ENCODE measurements at places on chromosomes 6 and 20.

GRCh38 chr6:169190144-169190584 lies 63.5 kb downstream of the THBS2 start:
- no peak for DNase-seq

DNA sequence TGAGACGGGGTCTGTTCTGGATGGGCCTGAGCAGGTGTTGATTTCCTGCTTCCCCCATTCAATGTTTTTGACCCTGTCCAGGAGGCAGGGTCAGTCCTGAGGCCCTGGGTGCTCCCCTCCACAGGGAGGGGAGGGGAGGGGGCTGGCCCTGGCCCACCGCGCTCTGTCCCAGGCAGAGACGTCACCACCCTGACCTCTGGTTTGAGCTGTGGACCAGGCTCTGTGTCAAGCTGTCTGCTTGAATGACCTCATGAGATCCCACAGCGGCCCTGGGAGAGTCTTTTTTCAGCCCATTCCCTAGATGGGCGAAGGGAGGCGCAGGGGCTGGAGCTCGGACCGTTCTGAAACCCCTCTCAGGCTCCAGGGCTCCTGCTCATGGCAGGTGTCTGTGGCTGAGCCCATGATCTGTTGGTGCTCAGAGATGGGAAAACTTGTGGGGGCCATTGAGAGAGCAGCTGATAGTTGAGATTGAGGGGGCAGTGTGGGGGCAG lies 8.9 kb upstream of the LKAAEAR1 start:
- no peak for DNase-seq

- DNase-seq: no peak
Observed at GRCh38 chr6:142685852-142686506, 259.0 kb downstream of the HIVEP2 start.

DNA sequence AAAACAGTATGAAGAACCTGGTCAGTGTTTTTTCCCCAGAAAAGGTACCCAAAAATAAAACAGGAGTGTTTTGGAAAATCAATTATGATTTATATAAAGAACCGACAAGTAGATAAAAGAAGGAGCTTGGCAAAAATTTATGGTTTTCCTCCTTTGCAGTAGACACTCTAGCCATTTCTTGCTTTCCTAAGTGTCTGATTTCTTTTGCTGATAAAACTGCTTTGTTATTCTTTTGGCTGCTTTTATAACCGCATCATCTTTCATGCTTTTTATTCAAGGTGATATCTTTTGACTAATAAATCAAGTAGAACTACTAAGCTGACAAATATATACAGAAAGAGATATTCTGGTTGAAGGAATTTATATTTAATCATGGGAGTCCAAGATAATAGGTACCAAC lies 16.6 kb downstream of the ATG5 start:
- no peak for DNase-seq

GRCh38 chr6:141403103-141403502 lies 729.6 kb upstream of the GJE1 start:
- no peak for DNase-seq

DNA sequence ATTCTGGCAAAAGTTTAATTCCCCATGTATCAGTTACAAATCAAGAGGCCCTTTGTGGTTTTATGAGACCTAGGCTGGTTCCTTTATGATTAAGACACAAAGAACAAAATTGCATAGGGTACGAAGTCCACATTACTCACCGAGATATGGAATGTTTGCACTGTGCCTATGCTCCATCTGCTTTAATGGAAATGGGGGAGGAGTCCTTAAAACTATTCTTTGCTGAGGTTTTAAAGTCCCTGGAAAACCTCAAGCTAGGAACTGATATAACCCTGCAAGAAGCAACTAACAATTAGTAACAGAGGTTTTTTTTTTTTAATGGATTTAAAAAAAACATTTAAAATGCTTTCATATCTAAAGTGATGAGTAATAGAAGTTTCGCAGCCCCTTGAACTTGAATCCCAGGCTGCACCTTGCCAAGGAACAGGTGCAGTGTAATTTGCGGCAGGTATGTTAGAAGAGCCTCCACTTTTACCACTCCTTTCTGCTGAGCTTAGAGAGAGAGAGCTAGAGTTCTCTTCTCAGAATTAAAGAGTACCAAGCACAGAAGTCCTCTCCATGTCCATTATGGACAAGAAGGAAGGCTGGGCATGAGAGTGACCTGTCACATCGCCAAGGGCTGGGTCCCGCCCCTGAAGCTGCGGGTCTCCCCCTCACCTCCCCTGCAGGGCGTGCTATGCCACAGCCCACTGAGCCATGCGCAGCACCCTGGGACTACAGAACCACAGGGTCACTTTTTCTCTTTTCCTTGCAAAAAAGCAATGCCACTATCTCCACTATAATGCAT lies 2.3 kb downstream of the SERPINB1 start:
- no peak for DNase-seq

DNA sequence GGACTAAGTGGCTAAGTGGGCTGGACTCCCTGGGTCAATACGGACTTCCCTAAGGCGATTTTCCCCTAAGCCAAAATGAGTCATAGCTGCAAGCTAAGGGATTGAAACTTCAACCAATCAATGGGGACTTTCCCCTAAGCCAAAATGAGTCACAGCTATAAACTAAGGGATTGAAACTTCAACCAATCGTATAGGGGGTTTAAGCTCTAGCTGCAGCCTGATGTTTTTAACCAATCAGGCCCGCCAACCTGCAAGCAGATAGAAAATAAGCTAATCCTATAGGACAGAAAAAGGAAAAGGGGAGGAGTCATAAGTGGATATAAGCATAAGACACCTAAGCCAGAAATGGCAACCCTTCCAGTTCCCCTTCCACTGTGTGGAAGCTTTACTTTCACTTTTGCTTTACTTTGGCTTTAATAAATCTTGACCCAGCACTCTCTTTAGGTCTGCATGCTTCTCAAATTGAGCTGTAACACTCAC lies 655.0 kb upstream of the HS3ST5 start:
- no peak for DNase-seq

GRCh38 chr20:33475381-33476152 lies 14.3 kb upstream of the CBFA2T2 start:
- no peak for DNase-seq

DNA sequence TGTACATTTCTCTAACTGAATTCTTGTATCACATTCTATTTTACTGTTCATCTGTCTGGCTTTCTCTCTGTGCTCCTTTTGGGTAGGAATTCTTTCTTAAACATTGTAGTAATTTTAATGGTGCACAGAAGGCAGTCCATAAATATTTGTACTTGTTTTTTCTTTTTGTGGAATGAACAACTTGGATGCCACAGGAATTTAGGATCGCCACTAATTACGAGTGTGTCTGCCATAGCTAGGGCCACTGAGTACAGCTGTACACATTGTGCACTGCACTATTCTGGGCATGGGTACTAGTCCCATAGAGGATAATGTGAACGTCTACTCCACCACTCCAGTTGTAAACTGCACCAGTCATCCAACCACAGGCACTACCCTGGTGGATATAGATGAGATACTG lies 39.3 kb upstream of the TMEM200A start:
- no peak for DNase-seq

GRCh38 chr6:151409260-151409659 lies 17.9 kb upstream of the ZBTB2 start:
- no peak for DNase-seq

DNA sequence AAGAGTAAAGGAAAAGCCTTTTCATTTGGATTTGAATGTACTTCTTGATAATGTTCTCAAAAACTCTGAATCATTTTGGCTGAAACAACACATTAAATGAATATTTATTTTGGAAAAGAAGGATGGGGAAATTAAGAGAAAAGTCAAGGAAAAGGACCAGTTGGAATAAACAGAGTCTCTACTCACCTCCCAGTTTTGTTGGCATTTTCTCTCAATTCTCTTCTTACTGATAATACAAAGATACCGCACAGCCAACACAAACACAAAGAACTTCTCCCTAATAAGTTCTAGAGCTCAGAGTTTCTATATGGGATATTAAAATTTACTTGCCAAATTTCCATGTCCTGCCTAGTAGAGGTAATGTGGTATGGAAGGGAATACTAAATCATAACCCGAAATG lies 13.1 kb downstream of the EPM2A start:
- DNase-seq: no peak

- no peak for DNase-seq
Observed at GRCh38 chr6:31460361-31461025, 37.5 kb upstream of the MICB start.

- DNase-seq: no peak
Observed at GRCh38 chr20:39016506-39016905, 54.4 kb downstream of the DHX35 start.

GRCh38 chr6:87698547-87699006 lies 3.5 kb downstream of the AKIRIN2 start:
- no peak for DNase-seq

DNA sequence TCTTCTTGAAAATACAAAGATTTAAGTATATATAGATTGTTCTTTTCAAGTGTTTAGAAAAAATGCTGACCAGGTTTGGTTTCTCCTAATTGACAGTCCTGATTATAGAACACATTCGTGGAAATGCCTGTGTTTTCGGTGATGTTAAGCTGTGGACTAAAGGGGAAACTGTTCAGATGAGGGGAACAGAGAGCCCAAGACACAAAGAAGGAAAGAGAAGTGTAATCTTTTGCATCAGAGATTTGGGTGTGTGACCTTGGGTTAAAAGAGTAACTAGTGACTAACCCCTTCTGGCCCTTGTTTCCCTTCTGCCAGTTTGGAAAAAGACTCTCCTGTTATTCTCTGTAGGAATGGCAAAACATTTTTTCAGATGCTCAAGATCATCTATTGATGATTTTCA lies 331.3 kb downstream of the RIMS1 start:
- no peak for DNase-seq

GRCh38 chr6:109791301-109791700 lies 100.2 kb downstream of the FIG4 start:
- DNase-seq: no peak

GRCh38 chr6:127392301-127392700 lies 48.9 kb upstream of the ECHDC1 start:
- DNase-seq: no peak

- no peak for DNase-seq
Observed at GRCh38 chr6:164206807-164207423, 792.4 kb downstream of the QKI start.

GRCh38 chr20:23350904-23351838 lies 580 bp downstream of the NXT1 start:
- DNase-seq: peak; percentile 46

DNA sequence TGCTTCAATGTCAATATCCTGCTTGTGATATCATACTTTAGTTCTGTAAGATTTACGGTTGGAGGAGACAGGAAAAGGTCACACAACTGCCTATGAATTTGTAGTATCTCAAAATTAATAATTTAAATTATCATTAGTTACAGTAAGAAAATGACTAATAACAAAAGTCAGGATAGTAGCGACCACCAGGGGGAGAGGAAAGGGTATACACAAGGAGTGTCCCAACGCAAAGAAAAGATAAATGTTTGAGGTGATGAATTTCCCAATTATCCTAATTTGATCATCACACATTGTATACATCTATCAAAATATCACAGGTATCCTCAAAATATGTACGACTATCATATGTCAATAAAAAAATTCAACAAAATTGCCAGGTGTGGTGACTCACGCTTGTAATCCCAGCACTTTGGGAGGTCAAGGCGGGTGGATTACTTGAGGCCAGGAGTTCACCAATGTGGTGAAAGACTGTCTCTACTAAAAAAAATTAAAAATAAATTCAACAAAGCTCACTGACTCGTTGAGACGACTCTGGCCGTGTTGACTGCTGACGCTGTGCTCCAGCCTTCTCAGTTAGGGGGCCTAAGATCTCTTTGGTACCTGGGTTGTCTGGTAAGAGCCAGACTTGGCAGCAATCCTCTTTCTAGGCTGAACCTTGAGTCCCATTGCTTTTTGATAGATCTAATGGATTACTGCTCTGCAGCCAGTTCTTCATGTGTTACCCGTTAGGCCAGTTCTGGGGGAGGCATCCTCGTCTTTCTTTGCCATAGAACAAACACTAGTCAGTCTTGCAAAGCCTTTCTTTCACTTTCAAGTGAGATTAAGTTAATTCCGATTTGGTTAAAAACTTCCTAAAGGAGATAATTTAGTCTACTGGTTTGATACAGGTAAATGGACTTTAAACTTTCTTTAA lies 9.0 kb upstream of the OVOL2 start:
- DNase-seq: no peak

- DNase-seq: no peak
Observed at GRCh38 chr6:128882991-128883611, at the start of gene LAMA2. Gene LAMA2, plus strand, starts transcription at chr6:128883138. Its CDS starts 108 bp downstream, at chr6:128883246.

DNA sequence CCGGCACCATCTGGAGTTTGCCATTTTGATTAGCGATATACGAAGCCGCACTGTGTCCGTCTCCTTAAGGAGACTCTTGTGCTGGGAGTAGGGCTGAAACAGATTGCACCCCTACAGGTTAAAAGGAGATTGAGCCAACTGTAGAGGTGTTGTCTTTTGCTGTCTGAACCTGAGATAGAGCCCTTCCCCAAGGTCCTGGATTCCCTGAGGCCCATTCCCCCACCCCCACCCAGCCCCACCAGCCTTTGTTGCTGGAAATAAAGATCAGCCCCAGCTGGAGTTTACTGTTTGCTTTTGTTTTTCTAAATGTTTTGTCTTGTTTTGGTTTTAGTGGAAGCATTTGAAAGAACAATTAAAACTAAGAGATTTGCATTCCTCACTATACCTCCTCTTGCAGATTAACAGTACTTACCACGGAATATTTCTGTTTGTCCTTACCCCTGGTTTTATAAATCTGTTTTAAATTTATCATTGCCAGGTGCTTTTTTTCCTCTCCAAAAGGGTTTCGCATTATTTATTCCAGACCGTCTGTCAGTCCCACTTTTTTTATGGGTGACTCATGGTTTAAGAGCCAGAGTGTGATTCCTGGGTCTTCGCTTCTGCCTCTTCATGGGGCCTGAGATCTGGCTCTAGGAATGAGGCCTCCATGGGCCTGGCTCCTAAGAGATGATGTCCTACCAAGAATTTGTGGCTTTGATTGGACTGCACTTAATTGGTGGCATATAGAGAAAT lies 169.2 kb downstream of the DTNBP1 start:
- no peak for DNase-seq

DNA sequence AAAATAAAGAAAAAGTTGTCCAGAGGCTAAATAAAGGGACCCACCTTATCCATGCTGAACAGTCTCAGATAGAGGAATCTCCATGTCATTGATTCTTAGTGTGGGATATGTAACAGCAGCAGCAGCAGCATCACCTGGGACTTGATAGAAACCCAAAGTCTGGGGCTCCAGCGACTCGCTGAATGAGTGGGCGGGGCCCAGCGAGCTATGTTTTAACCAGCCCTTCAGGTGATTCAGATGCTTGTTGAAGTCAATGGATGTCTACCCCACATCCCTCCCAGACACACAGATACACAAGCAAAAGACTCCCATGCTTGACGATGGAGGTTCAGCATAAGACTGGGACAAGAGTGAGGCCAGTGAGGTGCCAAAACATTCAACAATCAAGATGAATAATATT lies 298.6 kb downstream of the UBE3D start:
- no peak for DNase-seq

GRCh38 chr6:88520445-88520844 lies 354.3 kb upstream of the CNR1 start:
- no peak for DNase-seq

DNA sequence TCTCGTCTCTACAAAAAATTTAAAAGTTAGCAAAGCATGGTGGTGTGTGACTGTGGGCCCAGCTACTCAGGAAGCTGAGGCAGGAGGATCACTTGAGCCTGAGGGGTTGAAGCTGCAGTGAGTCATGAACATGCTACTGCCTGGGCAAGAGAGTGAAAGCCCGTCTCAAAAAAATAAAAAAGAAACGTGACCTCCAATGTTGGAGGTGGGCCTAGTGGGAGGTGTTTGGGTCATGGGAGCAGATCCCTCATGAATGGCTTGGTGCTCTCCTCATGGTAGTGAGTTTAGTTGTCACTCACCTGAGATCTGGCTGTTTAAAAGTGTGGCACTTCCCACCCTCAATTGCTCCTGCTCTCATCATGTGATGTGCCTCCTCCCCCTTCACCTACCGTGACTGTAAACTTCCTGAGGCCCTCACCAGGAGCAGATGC lies 24.3 kb downstream of the RBL1 start:
- DNase-seq: no peak

GRCh38 chr20:9374480-9374879 lies 139.9 kb upstream of the LAMP5 start:
- DNase-seq: no peak
